SJSA1 (cell line): ENCODE measurements at places on chromosomes 2 and 18. TPM values are rescaled to one million over a fixed set of nuclear protein-coding genes. Genes with fewer than 3 reads are reported as not detected.

The COMMD1 gene
- total RNA-seq: 62.2 and 76.8 TPM in 2 replicates

The NT5DC4 gene
- total RNA-seq: not detected in 2 replicates

DNA sequence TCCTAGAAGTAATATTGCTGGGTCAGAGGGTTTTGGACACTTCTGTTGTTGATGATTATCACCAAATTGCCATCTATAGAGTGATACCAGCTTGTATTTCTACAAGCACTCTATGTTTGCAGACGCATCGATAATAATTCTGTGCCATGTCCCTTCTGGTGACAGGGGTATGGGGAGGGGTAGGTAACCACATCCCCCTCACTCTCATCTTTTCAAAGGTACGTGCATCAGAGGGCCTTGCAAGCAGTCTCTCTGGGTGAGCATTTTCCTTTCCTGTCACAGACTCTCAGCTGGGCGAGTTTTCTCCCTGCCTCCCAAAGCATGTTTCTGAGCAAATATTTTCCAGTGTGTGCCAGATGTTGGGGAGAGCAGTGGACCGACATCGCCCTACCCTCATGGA lies 98.0 kb downstream of the SMAD7 start:
- no peaks in the 10 kb centered on the region for H3K27me3 ChIP-seq
- H3K4me1 ChIP-seq: peaks cover 38% of the 10 kb centered on the region
- peaks cover 81% of the 10 kb centered on the region for H3K36me3 ChIP-seq
- no peak overlapping the region for H3K4me3 ChIP-seq
- H3K27ac ChIP-seq: no peak overlapping the region
- DNase-seq: no peak

DNA sequence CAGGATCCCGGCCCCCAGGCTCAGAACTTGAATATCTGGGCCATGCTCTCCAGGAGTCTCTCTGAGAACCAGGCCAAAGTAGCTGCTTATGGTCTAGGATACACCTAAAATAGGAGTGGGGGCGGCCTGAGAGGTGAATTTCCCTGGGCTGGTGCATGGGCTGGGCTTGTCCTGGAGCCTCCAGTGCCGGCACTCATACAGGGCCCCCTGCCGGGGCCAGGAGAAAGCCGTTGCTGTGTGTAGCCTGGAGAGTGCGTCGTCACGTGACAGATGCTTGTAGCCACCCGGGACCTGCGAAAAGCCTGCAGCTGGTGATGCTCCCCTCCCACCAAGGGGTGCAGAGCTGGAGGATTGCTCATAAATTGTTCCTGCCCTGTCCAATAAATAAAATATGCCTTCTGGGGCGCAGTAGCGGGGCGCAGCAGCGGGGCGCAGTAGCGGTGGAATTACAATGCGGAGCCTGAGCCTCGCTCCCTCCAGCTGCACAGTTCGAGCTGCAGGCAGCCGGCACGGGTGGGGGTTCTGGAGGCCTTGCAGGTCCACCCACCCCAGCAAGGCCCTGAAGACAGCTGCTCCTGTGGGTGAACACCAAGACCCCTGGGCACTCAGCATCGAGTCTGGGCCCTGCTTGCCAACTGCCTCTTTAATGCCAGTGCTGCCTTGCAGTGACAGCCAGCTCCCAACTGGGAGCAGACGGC lies 289.9 kb downstream of the NDUFA10 start:
- no peak overlapping the region for H3K4me3 ChIP-seq
- no peaks in the 10 kb centered on the region for H3K36me3 ChIP-seq
- H3K27me3 ChIP-seq: peaks cover 11% of the 10 kb centered on the region
- no peak overlapping the region for H3K27ac ChIP-seq
- no peak for DNase-seq
- H3K4me1 ChIP-seq: no peaks in the 10 kb centered on the region

DNA sequence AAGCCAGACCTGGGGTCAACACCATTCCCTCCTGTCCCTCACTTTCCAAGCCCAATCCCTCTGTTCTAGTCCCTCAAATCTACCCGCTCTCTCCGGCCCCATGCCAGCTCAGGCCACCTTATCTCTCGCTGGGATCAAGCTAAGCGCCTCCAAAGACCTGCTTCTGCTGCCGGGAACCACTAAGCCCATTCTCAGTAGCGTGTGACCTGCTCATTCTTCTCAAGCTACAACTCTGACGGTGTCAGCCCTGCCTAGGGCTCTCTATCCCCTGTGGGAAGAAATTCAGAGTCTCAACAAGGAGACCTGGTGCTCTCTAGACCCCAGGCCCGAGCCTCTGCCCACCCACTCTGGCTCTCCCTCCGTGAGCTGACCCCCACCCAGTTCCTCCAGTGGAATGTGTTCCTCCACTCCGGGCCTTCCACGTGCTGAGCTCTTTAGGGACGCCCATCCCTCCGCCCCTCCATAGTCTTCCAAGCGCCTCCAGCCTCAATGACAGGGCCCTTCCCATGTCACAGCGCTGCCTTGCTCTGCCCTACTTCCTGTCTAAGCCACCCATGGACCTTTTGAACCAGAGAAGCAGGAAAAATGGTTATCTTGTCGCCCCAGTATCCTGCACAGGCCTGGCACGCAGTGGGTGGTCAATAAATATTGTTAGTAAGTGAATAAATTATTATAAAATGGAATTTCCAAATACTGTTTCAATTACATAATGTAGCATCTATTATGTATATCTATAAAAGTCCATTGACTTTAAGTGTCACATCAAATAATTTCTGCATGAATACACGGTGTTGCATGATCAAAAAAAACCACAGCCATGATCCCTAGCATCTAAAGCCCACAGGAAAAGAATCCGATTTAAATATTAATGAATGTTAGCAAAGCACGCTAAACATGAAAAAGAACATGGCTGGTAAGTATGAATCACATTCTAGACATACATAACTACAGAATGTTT lies 127.6 kb downstream of the ZNF516 start:
- H3K36me3 ChIP-seq: peaks cover 25% of the 10 kb centered on the region
- DNase-seq: no peak
- H3K27me3 ChIP-seq: no peaks in the 10 kb centered on the region
- H3K4me3 ChIP-seq: no peak overlapping the region
- peaks cover 20% of the 10 kb centered on the region for H3K4me1 ChIP-seq
